NCI-H226 (cell line): ENCODE measurements at places on chromosomes 7 and 10.
A peak's percentile ranks its signal among the peaks of the same experiment; 100 is the strongest.

DNA sequence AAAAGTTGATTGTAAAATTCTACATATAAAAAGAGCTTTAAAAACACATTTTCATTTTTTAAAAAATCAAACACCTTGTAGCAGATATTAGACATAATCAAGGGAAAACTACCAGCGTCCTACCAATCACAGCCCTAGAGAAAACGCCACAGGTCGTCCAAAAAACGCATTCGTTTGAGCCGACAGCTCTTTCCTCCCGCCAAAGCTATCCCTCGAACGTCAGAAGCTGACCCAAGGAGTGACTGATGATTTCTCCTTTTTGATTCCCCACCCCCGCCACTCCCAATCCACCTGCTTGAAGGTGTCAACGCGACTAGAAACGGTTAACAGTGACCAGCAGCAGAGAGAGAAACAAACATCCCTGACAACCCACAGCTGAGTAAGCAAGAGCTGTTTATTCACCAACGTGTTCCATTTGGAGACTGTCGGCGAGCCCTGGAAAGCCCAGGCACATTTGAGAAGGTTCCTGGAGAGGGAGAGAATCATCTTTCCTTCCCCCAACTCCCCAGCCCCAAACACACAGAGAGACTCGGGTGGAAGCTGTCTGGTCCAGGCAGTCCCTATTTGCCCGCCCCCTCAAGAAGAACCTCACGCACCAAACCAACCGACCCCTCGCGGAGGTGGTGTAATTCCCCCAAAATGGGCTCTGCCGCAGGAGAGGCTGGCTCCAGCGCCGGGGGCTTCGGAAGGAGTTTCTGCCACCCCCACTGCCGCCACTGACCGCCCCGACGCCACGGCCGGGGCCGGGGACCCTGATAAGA, 622 bp downstream of the CPEB3 start:
- DNase-seq, result peak; percentile 33

GRCh38 chr7:81280531-81280930, 361.7 kb upstream of the SEMA3C start:
- no peak for DNase-seq

DNA sequence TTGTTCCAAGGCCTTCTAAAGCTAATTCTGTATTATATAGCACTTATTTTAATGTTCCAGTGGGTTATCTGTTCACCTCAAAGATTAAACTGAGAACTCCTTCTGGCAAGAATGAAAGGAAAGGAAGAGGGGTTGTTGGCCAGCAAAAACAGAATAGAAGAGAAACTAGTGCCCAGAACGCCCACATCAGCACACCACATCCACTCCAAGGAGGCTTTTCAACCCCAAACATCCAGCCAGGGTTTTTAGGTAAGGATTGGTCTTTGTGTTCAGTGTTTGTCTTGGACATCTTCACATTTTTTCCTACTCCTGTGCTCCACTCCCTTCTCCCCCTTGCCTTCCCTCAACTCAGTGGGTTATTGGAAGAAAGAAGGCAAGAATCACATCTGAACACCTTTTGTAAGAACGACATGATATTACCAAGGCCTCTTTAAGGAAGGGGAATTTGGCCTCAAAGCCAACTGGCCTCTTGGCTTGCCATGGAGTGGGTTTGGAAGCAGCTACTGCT, 55.8 kb downstream of the BICC1 start:
- DNase-seq, result no peak

GRCh38 chr10:104300736-104301292, 31.8 kb downstream of the GSTO2 start:
- DNase-seq, result peak; percentile 93

GRCh38 chr7:150360363-150361058, 8.1 kb upstream of the REPIN1 start:
- no peak for DNase-seq

DNA sequence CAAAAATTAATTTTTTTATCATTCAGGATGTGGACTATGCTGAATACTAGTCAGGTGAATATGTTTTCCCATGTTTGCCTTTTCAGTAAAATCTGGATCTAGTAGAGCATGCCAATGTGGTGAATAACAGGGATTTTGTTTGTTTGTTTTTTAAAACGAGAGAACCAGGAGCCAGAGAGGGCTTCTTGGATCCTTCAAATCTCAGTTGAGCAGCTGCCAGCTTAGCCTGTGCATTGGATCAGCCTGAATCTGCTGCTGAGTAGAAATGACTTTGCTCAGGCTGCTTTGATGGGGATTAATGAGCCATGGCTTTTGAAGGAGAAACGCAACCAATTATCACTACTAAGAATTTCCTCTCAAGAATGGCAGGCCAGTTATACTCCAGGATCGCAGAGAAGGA, 493.8 kb downstream of the ARL4A start:
- DNase-seq, result no peak

DNA sequence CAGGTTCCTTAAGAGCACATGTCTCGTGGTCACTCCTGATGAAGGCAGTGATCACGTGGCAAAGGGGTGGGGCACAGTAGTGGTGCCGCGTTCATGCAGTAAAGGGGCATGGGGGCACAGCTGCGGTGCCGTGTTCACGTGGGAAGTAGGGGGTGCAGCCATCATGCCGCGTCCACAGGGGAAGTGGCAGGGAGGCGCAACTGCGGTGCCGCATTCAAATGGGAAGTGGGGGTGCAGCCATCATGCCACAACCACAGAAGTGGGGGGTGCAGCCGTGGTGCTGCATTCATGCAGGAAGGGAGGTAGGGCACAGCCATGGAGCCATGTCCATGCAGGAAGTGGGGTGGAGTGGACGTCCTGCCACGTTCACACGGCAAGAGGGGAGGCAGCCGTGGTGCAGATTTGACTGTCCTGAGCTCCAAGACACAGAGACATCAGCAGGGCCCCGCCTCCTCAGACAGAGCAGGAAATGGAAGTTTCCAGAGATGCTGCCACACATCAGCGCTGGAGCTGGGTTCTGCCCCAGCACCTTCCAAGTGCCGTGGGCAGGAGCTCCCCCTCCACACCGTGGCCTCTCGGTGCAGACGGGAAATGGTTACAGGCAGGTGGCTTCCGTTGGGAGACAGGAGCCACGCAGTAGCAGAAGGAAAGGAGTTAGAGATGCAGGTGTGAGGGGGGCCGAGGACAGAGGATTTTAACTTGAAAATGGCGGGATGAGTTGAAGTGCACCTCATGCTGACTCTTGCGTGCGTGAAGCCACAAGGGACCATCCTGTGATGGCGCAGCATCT, 95.0 kb upstream of the DDC start:
- DNase-seq, result no peak

GRCh38 chr10:11887381-11888227, 64.4 kb downstream of the PROSER2 start:
- no peak for DNase-seq

GRCh38 chr10:42932116-42932515, 144.8 kb upstream of the RET start:
- no peak for DNase-seq

DNA sequence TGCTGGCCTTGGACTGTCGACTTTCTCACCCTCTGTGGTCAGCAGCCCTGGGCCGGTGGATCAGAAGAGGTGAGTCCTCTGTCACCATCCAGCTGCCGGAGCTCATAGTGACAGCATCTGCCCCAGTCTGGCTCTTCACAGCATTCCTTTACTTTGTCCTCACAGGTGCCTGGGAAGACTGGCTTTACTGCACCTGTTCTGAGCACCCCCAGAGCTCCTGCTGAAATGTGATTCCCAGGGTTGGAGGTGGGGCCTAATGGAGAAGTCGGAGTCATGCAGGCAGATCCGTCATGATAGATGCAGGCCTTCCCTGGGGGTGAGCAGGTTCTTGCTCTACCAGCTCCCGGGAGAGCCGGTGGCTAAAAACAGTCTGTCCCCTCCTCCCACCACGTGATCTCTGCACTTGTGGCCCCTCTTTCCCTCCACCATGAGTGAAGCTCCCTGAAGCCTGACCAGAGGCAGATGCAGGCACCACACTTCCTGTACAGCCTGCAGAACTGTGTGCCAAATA, 171.5 kb downstream of the ZMYND11 start:
- no peak for DNase-seq

- no peak for DNase-seq
Measured at GRCh38 chr10:113993489-113993991, 50.1 kb upstream of the ADRB1 start.

- no peak for DNase-seq
Measured at GRCh38 chr7:149772241-149772955, 990 bp downstream of the ZNF467 start.

- no peak for DNase-seq
Measured at GRCh38 chr7:15491361-15491760, 70.5 kb downstream of the AGMO start.

DNA sequence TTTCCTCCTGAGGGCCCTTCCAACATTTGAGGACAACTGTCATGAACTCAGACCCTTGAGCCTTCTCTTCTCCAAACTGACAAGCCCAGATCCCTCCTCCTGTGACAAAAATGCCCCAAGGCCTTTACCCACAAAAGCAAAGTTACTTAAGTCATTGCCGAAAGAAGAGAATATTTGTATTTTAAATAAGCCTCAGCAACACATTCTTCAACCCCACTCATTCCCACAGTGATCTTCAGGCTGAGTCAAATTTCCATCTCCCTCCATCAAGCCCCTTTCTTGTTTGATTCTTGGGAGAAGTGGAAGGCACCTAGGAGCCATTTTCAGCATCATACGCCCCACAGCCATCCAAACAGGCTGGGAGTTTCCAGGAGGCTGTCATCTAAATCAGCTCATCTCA, 150.8 kb upstream of the PDE1C start:
- no peak for DNase-seq

DNA sequence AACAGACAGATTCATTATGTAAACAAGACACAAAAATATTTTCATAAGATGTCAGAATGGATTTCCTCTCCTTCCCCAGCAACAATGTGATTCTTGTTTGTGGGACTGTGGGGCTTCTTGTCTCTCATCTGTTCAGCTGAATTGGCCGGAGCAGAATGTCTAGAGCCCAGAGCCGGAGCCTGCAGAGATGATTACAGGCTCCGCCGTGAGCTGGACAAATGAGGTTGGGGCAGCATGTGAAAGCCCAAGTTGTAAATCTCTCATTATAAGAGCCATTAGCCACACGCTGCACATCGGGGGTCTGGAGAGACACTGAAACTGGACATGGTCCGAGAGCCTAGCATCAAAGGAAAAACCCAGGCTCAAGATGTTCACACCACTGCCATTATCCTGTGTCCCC, 137.0 kb upstream of the ADAM12 start:
- no peak for DNase-seq

DNA sequence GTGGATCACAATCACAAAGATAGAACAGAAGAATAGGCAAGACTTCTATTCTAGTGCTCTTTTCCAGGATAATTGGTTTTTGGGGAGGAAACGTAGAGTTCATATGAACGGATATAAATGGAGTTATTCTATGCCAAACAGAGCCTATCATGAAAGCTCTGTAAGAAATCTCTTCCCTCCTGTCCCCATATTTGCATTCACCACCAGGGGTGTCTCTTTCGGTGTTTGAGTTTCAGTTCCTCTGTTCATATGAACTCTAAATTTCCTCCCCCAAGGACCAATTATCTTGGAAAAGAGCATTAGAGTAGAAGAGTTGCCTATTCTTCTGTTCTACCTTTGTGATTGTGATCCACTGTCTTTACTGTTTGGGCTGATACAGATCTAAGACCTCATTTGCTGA, 48.3 kb upstream of the CDC14C start:
- no peak for DNase-seq

DNA sequence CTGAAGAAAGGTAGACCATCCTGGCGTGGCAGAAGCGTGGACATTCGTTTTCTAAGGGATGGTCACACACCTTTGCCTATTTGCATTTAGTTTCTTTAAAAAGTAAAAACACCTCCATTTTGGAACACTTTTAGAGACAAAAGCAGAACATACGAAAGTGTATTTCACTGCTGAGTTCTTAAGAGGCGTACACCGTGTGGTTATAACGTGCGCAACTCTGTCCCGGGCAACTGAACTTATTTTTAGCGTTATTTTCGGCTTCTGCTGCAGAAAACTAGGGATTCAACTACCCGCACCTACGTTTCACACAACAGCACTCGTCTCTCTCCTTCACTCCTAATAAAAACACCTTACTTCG, 557 bp upstream of the LSM8 start:
- no peak for DNase-seq

DNA sequence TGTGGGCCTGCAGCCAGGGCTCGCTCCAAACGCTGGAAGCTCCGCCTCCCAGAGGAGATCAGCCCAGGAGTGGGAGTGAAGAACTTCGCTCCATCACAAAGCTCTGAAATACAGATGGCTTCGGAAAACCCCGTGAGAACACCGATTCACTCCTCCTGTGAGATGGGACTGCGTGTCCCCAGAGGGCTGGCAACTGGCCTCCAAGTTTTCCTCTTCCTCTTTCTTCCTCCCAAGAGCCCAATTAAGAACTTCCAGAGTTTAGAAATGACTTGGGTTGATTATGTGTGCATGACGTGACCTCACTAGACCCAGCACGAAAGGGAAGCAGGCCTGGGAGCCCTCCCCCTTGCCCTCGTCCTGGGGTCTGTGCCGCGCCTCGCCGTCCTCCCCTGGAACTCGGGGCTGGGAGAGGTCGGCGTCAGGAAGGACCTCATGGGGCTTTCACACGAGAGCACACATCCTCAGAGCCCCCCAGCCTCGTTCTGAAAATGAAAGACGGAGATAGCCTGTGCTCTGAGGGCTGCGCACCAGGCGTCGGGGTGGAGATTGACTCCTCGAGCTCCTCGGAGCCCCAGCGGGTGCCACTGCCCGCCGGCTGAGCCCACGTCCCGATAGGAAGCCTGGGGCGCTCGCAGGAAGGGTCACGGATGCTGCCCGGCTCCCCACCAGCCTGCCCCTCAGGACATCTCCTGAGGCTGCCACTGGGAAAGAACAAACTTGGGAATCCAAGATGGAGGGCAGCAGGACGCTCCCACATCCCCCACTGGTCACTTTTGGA, 37.8 kb downstream of the PTPRN2 start:
- no peak for DNase-seq

DNA sequence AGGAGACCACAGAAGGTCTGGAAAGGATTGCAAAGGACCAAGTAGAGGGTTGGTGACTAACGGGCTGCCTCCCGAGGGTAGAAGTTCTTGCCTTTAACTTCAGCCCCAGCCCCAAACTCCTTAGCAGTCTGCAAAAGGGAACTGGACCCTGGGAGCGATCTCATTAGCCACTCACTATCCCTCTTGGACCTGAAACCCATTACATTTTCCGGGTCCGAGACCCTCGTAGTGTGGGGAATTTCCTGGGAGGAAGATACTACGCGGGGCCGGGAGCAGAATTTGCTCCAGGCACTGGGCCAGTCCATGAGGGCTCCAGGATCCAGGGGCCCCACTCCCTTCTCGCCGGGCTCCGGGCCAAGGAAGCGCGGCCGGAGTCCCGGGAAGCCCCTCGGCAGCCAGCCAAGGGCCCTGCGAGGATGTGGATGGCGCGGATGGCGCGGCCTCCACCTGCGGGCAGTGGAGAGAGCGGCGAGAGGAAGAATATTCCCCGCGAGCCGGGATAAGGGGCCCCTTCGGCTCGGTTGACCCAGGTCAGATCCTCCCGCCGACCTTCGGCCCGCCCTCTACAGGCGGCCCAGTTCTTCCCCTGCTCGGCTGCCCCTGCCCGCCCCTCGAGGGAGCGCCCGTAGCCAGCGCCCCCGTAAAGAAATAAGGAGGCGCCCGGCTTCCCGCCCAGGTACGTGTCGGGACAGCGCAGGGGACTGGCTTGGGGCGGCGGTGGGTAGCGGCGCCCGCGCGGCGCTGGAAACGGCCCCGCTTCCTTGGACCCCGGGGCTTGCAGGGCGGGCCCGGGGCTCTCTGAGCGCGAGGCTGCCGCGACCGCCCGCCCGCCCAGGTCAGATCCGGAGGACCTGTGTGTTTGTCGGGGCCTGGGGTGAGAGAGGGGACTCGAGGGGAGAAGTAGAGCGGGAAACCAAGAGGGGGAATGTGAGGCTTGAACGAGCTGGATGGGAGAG, at the start of gene MYO3A:
TSS of gene MYO3A (plus strand) at position 577 of the 956 bp plus-strand sequence. CDS start 17,882 bp downstream, outside the sequence.
- DNase-seq, result peak; percentile 56

GRCh38 chr7:158520825-158521224, 66.8 kb downstream of the PTPRN2 start:
- no peak for DNase-seq
